ENCODE measurements at places on chromosomes 12 and 14. TPM values are rescaled to one million over a fixed set of nuclear protein-coding genes. Genes with fewer than 3 reads are reported as not detected.

The PLEKHD1 gene
- polyA plus RNA-seq = 3.4 TPM

The TPI1 gene
- 1,220 TPM for polyA plus RNA-seq

The CIROP gene
- not detected for polyA plus RNA-seq

The ZC3H14 gene
- 27.7 TPM for polyA plus RNA-seq

The SCN8A gene
- polyA plus RNA-seq = 0.34 TPM

The LGMN gene
- polyA plus RNA-seq = 200 TPM

Data from kidney (tissue), 22 donors.